CD8-positive, alpha-beta T cell (primary cell): ENCODE measurements at places on chromosomes 5 and 9.

DNA sequence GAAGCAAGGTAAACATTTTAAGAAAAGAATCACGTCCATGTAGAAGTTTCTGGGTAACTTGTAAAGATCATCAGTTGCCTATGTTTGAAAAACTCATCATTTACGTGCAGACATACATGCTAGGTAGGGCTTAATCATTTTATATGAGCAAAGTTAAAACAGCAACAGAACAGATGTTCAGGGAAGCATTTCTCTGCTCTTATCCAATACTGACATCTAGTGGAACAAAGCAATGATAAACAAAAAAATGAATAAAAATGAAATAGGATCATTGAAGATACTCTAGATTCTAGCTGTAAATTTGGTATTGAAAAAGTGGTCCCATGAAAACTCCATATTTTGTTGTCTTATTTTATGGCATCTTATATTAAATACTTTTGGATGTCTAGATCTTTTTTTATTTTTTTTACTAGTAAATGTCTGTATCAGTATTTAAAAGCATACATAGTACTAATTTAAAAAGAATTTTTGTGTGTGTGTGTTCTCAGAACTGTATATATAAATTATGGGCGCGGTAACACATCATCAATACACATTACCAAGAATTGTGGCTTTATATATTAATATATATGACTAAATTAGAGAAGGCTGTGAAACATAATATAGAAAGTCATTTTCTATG lies 1050.2 kb downstream of the CDH12 start:
- no peak for DNase-seq

DNA sequence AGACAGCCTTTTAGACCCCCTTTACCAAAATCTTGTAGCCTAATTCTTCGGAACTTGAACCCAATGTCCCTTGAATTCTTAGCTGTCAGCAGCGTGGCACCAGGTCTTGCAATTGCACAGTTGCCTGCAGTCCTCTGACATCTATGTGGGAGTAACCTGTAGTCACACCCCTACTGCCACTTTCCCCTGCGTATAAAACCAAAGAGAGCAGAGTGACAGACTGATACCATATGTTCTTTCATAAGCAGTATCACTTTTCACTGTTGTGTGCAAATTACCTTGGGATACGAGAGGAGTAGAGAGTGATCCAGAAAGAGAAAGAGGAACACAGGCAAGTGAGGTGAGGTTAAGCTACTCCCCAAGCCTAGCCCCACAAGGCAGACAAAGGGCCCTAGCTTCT lies 364.3 kb upstream of the ADAMTSL1 start:
- DNase-seq: no peak

DNA sequence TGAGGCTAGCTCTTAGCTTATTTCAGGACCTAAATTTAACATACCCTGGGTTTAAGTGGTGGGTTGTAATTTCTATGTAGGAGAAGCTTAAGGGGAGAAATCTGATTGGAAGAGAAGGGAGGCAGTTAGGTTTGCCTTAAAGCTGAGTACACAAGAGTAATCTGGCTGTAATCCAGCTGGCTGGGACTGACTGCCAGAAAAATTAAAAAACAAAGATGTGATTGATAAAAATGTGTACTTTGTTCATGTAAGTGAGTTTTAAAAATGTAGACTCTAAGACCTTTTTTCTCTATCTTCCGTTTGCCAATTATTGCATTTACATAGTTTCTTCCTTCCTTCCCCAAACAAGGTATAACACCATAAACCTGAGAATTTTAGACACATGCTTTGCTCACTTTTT lies 17.5 kb upstream of the MSMP start:
- no peak for DNase-seq

- no peak for DNase-seq
Observed at GRCh38 chr9:35579130-35579529, 25.9 kb upstream of the TESK1 start.

DNA sequence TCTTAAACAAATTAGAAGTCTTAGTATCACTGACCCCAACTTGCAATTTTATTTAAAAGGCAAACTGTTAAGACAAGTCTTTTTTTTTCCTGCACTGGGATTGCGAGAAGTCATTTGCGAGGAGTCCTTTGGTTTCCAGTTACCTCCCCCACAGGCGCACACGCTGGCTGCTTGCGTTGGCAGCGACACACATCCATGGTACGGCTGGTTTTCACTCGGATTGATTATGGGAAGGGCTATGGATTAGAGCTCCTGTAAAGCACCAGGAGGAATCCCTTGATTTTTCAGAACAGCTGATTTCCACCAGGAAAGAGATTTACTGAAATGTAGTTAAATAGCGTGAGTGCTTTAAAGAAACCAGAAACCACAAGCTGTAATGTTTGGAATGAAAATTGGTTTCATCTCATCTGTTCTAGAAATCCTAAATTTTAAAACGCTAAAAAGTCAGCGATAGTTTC lies 737 bp downstream of the SLC1A3 start:
- no peak for DNase-seq

DNA sequence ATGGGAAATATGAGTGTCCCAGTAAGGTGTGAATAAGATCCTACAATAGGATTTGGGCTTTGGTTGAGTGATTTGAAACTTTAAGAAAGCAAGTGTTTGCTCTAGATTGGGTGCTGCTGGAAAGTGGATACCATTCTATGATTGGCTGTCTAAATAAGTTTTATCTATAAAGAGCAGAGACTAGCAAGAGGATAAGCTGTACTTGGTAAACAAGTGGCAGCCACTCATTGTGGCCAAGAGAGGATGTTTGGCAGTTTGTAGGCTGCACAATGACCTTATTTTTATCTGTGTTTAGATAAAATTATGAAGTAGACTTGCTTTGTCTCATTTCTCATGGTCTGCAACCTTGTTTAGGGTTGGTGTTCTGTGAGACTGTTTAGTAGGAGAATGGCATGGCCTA lies 341.6 kb upstream of the PIK3R1 start:
- no peak for DNase-seq

DNA sequence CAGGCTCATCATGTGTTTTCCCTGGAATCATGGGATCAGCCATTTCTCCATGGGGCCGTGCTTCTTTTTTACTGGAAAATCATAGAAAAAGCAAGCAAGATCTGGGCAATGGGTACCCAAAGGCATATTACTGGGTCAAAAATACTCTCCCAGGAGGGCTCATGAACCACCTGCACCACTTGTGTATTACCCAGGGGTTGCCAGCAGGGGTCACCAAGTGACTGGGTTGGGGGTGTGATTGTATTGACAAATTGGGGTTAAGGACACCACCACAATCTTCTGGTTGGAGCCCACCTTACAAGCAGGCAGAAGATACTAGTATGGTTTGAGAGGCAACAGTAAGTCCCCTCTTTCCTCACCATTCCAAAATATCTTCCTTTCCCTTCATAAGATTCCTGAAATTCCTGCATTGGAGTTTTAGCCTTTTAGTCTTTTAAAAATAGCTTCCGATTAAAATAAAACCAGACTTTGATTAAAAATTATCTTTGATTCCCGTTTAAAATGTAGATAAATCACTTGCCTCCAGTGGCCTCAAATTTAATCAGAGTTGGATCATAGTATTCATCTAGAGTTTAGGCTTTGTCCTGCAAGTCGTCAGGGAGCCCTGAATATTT lies 603.3 kb downstream of the KIF4B start:
- peak; percentile 61 for DNase-seq

DNA sequence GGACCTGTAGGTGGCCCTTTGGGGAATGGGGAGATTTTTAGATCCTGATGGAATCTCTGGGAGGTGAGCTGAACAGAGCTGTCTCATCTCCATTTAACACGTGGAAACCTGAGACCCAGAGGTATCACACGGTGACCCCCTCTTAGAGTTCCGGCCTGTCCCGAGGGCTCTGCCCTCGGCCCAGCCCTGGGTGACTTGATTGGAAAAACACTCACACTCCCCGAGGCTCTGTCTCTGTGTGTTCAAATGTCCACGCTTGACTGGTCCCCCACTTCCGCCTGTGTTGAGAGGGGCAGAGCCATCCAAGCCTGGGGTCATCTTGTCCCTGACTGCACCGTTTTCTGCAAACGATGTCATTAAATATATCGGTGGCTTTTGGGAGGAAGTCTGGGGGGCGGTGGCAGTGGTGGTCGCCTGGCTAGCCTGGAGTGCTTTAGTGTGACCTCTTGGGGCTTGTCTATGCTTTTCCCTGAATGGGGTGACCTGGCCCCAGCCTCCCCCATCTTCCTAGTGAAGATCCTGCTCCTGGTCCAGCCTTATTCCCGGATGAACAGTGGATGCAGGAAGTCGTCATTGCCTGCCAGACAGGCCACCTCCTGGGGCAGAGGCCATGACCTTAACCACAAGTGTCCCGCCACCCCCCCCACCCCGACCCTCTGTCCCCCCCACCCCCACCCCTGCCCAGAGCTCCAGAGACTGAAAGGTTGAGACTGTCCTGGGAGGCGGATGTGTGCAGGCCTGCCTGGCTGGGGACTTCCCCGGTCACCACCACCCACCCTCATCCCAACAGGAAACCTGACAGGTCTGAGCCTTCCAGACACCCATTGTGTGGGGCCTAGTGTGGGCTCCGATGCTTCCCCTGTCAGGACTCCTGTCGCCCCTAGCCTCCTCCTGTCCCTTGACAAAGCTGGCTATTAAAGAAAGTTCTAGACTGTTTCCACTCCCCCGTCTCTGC lies 5.3 kb upstream of the DAB2IP start:
- no peak for DNase-seq

- no peak for DNase-seq
Observed at GRCh38 chr5:136038635-136039034, 9.8 kb downstream of the TGFBI start.

DNA sequence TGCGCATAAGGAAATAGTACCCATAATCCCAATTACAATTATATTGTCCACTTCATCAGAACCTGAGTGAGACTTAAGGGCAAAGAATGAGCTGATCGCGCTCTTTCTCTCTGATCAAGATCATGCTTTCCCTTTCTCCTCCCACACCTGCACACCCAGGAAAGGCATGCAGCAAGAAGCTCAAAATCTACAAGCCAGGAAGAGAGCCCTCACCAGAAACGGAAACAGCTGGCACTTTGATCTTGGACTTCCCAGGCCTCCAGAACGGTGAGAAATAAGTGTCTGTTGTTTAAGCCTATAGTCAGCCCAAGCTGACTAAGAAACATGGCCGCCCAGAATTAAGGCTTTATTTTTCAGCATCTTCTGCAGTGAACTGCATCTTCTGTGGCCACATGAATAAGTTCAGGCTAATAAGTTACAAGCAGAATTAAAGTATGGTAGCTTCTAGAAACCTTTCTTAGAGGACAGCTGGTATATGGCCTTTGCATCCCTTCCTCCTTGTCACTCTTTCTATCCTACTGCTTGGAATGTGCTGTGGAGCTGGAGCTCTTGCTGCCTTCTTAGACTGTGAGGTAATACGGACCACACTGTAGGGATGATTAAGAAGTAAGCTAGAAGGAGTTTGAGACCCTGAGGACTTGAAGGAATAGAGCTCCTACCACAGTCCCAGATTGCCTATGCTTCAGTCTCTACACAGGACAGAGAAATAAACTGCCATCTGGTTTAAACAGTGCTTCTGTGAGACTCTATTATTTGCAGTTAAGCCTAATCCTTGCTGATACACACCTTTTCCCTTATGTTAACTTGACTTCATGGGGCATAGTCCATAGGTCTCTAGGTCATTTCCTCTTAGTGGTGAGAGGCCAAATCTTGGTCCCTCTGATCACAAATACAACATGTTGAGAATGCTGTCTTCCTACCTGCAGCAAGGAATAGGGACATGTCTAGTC lies 17.2 kb downstream of the OR2S2 start:
- no peak for DNase-seq

DNA sequence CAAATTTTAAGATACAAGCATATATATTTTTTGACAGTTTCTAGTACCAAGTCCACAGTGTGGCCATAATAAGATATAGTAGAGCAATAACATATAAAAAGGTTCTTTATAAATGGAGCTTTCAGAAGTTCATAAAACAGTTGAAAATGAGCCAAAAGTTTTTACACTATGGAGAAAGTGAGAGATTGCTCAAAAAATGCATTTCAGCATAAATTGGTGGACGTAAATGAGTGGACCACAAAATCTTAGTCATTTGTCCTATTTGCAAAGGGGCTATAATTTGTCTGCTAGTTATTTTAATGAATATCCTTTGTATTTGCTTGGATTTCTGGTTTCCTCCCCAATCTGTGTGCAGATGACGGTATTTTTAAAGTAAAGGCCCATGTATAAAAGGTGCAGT lies 159.4 kb upstream of the DAP start:
- no peak for DNase-seq

DNA sequence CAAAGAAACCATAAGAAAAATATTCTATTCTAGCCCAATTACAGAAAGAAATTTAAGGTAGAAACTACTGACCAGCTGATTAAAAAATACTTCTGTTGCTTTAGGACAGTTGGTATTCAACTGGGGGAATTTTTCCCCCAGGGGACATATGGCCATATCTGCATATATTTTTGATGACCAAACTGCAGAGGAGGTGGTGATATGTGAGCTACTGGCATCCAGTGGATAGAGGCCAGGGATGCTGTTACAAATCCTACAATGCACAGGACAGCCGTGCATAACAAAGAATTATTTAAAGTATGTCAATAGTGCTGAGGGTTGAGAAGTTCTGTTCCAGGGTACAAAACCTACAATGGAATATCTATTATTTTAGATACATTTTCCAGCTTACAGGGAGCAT lies 24.0 kb downstream of the ZFR start:
- no peak for DNase-seq

DNA sequence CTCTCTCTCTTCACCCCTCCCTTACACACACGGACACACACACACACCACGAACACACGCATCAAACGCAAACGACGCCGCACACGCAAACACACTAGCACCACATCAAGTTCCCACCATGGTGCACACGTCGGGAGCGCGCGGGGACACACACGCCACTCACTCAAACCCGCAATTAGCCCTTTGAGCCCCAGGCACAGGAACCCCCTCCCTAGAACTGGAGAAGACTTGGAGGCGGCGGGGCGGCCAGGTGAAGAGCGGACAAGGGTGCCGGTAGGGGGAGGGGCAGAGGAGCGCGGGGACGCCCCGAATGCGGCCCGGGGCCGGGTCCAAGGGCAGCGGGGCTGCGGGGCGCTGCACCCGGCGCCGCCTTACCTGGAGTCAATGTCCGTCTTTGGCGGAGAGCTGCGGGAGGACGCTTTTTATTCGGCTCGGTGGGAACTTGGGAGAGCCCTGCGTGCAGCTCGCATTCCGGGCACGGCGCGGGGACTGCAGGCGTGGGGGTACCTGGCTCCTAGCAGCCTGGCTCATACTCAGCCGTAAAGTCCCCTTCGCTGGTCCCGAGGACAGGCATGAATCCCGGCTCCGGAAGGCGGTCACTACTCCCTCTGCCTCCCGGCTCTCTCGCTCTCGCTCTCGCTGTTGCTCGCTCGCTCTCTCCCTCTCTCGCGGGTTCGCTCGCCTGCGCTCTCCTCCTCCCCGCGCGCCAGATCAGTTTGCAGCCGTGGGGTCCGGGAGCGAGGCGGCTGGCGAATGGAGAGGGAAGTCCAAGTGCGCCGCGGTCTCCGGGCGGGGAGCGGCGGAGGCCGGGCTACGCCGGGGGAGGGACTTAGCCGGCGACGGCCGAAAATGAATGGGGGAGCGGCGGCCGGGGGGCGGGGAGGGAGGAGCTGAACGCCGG lies at the start of gene BRINP1:
BRINP1 (minus strand) TSS at position 755 of the 901 bp plus-strand sequence. CDS start 56,080 bp downstream, outside the sequence.
- DNase-seq: no peak
